ENCODE measurements at places on chromosomes 1 and 21.

- DNase-seq, result no peak
Measured at GRCh38 chr1:228465141-228465540, 22.0 kb upstream of the RNF187 start.

GRCh38 chr1:116951200-116951935 is 41.7 kb downstream of the PTGFRN start:
- peak; percentile 23 for DNase-seq

- no peak for DNase-seq
Measured at GRCh38 chr1:45035631-45036301, 23.7 kb downstream of the UROD start.

DNA sequence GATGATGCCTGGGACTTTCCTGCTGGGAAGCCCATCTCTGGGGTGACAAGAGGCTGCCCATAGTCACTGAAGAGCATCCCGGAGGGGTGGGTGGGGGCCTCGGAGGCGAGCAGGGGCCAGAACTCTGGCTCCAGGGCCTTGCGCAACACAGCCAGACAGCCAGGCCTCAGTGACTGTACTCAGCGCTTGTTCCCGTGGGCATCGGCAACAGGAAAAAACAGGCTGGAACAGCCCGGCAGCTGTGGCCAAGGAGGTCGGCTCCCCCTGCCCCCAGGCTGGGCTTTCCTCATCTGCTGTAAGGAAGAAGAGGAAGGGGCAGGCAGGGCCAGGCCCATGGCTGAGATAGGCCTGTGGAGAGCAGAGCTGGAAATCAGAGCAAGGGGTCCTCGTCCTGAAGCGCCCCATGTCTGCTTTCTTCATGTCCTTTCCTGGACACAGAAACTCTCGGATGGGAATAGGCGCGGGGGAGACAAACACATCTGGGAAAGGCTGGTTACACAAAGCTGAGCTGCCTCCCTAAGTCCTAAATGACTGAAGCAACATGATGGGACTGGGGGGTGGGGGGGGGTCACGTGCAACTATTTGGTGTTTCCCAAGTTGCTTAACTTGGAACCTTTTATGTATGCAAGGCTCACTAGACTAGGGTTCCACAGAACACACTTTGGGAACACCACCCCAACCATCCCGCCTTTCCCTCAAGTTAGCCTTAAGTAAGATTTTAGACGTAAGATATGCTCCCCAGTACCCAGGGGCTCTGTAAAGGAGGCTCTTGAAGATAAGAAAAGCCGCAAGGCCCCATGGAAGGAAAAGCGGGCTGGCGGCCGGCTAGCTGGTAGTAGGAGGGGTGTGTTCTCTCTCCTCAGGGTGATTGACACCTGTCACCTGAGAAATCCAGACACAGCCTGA is 30.7 kb downstream of the HSPG2 start:
- DNase-seq, result peak; percentile 8

DNA sequence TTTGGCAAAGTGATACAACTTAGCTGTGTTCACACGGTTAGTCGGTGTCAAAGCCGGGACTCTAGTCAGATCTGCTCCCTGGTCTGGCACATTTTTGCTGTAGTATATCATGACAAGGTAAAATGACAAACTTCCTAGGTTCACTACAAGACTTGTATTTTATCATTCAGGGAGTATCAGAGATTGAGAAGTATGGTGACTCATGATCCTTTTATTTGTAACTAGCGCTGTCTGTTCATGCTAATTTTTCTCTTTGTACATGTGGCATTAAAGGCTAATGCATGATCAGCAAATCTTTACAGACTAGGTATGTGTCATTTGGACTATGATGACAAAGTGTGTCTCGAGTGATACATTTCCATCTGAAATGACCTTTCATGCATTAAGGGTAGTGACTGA is 326.7 kb downstream of the SIPA1L2 start:
- no peak for DNase-seq

- no peak for DNase-seq
Measured at GRCh38 chr1:202857136-202857610, 31.8 kb downstream of the RABIF start.

GRCh38 chr1:36729716-36730510 is 247.2 kb upstream of the CSF3R start:
- no peak for DNase-seq

DNA sequence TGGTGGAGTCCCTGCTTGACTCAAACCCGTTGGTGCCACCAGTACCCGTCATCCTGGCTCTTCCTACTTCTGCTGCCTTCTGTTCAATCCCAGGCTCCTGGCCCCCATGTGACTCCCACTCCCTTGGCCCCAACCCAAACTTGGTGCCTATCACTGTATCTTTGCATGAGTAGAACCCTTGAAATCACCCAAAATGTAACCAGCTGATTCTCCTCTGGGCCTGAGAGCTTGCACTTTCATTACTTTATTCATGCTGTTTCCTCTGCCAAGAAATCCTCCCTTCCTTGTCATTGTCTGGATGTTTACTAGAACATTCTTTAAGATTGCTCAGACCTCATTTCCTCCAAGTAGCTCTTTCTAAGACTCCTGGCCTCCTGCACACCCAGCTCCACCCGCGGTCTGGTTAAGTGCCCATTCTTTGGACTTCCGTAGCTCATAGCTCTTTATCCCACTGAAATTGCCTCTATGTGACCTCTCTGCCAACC is 15.7 kb downstream of the PTAFR start:
- DNase-seq, result no peak

- DNase-seq, result no peak
Measured at GRCh38 chr1:63323865-63324778, 1.8 kb downstream of the FOXD3 start.

DNA sequence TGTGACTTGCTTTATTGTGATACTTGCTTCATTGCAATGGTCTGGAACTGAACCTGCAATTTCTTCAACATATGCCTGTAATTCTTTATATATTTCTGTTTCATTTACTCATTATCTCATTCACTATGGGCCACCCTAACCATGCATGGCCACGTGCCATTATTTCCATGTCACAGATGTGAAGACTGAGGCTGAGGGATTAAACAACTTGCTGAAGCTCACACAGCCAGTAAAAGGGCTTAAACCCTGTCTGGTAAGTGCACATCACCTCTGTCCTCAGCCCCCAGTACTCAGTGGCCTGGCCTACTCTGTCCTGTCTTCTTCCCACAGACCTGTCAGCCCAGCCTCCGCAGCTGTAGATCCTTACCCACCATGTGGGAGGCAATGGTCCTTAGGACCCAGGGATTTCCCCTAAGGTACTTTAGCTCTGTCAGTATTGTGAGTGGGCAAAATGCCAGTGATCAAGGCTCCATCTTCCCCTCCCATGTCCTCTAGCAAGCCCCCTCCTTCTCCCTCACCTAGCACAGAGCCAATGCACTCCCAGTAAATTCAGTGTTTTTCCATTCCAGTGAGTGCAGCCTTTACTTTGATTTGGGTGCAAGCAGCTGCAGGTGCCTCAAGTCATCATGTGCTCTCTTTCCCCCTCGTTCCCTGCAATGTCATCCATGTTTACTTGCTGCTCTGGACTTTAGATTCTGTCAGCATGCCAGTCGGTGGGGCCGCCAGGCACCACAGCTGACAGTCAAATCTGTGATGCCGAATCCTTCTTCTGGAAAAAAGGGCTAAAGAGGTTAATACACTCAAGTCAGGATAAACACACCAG is 228.2 kb upstream of the PROX1 start:
- DNase-seq, result no peak

DNA sequence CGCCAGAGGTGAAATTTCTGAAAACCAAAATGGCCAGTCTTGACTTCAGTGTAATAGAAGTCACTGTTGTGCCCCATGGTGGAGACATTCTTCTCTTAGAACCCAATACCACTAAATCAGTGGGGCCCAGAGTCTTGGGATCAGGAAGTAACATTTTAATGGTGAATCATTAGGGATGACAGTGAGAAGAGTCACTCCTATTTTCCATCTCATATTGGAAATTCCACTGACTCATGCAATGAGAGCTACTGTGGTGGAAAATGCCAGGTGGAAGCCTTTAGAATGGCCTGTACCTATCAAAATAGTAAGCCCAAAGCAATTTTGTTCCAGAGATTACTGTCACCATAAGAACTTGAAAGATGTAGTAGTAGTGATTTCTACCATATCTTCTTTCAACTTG is 20.6 kb upstream of the PPM1J start:
- no peak for DNase-seq

DNA sequence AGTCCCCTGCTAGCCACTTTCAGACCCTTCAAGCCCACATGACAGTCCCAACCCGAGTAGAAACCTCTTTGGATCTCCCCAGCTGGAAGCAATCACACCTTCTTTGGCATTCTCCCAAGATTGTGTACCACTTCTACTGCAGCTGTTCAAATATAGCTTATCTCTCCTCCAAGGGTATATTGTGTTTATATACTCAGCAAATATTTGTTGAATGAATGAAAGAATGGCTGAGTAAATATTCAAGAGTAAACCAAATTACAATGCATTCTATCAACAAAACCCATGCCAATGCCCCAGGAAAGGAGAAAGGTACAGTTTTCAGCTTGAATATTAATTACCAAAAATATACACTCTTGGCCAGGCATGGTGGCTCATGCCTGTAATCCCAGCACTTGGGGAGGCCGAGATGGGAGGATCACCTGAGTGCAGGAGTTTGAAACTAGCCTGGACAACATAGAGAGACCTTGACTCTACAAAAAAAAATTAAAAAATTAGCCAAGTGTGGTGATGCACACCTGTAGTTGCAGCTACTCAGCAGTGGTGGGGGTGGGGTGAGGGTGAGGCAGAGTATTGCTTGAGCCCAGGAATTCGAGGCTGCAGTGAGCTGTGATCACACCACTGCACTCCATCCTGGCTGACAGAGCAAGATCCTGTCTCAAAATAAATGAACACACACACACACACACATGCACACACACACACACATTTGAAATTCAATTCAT is 68.5 kb downstream of the NIBAN1 start:
- DNase-seq, result no peak

- DNase-seq, result no peak
Measured at GRCh38 chr1:36966242-36966641, 68.1 kb downstream of the GRIK3 start.

DNA sequence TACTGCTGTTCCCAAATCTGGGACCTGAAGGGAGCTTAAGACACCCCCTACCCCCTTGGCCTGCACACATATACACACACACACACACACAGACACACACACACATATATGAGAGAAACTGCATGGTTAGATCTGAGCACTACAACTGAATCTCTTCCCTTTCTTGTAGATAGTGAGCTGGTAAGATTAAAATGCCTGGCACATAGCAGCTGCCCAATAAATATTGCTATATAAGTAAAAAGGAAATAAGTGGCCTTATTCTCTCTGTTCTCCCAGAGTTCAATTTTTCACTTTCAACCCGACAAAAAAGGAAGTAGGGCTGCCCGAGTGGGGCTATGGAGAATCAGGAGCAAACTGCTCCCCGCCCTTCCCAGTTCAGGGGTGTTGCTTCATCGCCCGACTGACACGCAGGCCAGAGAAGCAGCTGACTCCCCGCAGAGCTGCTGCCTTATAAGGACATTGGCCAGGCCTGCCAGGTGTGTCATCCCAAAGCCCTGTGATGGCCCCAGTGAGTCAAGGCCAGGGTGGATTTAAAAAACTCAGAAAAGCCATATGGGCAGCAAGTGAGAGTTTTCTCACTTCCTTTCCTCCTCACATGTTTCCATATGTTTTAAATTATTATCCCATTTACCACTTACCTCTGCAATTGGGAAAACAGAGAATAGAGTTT is 106.5 kb upstream of the SLC44A3 start:
- peak; percentile 99 for DNase-seq

DNA sequence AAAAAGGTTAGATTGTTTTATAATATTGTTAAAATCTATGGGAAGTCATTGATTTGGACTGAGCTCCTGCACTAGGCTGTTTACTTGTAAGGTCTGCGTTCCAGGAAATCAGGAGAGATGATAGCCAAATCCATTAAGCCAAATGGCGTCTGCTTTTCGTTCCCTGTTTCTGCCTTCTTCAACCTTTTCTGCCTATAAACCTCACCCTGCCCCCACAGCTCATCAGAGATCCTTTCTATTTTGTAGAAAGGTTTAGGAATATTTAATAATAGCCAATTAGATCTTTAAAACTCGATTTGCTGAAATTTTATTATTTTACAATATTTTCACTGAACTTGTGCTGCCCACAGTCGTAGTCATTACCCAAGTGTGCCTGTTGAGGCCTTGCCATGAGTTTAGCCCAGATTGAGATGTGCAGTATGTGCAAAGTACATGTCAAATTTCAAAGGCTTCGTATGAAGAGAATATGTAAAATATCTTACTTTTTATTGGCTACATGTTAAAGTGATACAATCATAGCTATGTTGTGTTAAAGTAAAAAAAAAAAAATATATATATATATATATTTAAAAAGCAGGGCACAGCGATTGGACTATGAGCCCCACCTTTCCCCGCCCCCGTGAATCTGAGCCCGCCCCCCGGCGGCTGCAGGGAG is 444 bp upstream of the IARS2 start:
- no peak for DNase-seq

DNA sequence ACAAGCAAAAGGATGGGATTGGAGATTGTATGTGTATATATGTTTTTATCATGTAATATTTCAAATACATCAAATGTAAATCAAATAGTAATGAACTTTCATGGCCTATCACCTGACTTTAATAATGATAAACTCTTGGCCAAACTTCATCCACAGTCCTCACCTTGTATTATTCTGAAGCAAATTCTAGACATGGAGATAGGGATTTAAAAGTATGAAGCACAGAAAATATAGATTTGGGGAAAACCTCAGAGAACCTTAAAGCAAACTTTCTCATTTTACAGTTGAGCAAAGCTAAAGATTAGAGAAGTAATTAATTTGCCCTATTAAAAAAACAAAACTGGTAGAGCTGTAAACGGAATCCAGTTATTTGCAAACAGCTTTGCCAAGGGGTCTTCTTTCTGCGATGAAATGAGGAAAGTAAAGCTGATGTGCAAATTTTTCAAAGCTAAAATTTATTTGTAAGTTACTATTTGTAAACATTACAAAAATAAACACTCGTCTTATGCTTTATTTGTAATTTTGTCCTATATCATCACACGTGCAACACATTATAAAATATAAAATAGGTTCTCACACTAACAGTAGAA is 19.9 kb upstream of the KIF14 start:
- no peak for DNase-seq

DNA sequence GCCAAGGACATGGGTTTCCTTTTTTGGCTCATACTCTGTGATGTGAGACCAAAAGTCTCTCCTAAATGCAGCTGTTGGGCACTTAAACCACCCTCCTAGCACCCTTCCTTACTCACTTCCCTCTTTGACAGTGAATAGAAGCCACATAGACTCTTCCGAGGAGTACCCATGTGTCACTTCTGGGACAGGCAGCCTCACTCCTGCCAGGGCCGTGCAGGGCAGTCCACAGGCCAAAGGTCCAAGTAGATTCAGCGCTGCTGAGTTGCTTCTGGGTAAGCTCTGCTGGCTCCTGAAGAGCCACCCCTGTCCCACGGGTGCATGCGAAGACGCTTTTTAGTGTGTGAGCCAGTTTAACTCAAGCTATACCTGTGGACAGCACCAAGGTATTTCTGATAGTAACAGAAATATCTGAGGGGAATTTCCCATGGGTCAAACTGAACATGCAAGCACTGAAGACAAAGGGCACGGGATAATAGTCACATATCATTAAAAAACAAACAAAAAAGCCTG is 36.8 kb upstream of the BMP8B start:
- DNase-seq, result peak; percentile 96

DNA sequence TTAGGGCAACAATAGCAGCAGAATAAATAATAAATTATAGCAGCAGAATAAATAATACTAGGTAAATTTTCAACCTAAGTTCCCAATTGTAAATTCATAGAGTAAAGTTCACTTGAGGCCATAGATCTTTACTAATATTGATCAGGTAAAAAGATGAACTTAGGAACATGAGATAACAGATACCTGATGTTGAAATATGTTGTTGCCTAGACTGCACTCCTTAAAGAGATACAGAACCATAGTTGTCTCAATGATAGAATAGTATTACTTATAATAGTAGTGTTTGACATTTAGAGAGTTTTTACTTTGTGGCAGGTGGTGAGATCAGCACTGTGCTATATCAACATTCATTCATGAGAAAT is 378 bp upstream of the F13B start:
- DNase-seq, result no peak
